ENCODE measurements at places on chromosomes 3 and 15. TPM values are rescaled to one million over a fixed set of nuclear protein-coding genes. Genes with fewer than 3 reads are reported as not detected.

RNF7 gene
- 132 TPM for total RNA-seq

TTC21A gene
- 2.4 TPM for total RNA-seq

KIF23 gene
- 79.8 TPM for total RNA-seq

P2RY1 gene
- total RNA-seq = 0.50 TPM

NECTIN3 gene
- 27.6 TPM for total RNA-seq

NCBP2 gene
- total RNA-seq = 42.1 TPM
